ENCODE measurements at places on chromosomes 5 and 9.

- DNase-seq = no peak
Measured at GRCh38 chr9:109313351-109313750, 7.5 kb downstream of the EPB41L4B start.

GRCh38 chr5:60836131-60836530 is 7.9 kb downstream of the ELOVL7 start:
- DNase-seq = no peak

GRCh38 chr5:134554319-134555222 is 29.1 kb downstream of the JADE2 start:
- peak; percentile 43 for DNase-seq

DNA sequence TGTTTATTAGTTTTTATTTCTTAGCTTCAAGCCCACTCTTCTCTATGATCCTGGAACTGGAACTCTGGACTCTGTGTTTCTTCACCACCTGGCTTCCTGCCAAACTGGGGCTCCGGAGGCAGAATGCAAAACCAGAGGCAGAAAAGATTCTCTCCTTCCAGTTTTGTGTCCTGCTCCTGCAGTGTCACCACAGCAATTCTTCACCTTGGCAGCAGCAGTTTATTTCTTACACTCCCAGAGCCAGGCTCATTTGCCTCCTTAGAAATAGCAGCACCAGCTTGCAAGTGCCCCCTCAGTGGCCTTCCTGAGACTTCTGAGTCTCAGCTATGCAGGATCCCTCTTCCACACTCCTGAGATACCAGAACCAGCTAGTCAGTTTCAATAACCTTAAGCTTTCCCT is 26.7 kb upstream of the CAMK4 start:
- no peak for DNase-seq

GRCh38 chr9:76161106-76161505 is 233.1 kb downstream of the RFK start:
- no peak for DNase-seq

DNA sequence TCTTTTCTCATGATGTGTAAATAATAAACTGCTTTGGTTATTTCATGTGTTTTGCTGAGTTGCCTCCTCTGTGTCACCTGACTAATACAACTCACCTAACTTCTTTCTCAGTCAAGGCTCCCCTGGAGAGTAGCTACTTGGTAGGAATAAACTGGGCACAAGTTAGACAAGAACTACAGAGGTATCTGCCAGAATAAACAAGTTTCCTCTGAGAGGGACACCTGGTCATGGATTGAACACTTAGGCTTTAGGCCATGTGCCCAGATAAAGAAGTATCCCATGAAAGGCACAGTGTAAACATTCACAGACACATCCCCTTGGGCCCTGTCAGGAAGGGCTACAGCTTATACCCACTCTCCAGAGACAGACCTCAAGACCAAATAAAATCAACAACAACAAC is 532.5 kb downstream of the KIF4B start:
- no peak for DNase-seq

DNA sequence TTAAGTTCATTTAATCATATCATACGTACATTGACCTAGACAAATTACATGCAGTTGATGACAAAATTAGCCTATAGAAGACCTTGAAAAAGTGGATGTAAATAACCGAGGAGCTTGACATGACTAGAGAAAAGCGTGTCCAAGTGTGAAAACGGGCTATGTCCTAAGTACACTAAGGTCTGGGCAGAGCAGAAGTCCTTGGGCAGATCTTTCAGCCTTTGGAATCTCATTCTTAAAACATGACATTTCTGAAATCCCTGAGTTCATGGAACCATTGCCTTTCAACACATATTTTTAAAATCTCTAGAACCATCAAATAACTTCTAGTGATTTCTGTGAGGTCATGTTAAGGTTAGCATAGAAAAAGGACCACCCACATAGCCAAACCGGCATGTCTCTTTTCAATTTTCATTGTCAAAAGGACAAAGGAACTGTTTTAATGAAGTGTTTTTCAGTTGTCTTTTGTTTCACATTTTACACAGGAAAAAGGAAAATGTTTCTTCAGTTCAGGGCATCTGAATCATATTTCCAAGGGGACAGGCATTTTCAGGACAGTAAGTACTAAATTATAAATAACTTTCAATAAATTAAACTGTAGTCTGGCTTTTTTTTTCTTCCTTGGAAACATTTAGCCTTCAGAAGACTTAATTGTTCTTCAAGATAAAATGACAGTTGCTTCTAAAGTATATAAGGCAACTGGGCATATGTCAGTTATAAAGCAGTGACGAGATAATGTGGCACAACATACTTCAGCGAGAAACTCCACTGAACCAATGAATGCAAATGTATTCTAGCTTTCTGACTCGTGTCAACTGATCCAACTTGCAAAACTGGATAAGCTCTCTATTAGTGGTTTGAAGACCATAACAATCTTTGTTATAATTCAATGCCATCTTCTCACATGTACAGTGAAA is 416.8 kb downstream of the NFIB start:
- DNase-seq = no peak

GRCh38 chr5:148962200-148962550 is 100.7 kb downstream of the SH3TC2 start:
- no peak for DNase-seq

DNA sequence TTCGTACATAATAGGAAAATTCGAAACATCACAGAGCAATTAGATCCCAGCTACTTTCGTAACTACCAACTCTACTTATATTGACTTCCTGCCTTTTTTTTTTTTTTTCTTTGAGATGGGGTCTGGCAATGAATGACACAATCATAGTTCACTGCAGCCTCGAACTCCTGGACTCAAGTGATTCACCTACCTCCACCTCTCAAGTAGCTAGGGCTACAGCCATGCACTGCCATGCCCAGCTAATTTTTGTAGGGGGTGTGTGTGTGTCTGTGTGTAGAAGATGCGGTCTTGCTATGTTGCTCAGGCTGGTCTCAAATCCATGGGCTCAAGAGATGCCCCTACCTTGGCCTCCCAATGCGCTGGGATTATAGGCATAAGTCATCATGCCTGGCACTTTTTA is 5.8 kb upstream of the PAIP2 start:
- DNase-seq = no peak

GRCh38 chr9:121204121-121204520 is 2.5 kb upstream of the RAB14 start:
- DNase-seq = no peak

DNA sequence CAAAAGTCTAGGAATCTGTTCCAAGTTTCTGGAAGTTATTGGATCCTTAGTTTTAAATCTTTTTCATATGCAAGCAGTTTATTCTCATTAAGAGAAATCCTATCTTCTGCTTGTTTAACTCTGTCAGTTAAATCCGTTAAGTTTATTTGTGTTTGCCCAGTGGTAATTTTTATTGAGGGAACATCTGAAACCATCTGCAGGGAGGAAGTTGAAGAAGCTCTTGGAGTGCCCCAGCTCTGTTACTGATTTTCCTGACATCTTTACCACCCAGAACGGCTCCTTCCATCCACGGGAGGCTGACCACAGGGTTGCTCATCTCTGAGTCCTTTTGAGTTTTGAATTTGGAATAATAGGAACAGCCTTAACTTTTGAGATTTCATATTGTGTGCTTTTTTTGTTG is 99.9 kb upstream of the ZNF618 start:
- no peak for DNase-seq

DNA sequence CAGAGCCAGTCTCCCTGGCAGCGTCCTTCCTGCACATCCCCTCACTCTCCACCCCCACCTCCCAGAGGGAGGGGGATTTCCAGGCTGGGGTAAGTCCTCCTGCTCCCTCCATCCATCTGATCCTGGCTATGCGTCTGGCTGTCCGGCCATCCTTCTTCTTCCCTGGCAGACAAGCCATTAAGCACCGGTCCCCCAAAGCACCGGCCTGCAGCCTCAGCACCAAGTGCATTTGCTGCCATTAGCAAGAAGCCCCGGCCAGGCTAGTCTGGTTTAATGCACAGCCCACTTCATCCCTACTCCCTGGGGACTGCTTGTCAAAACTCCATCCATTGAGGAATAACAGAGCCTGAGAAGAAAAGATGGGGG is 208.7 kb upstream of the IER5L start:
- no peak for DNase-seq

DNA sequence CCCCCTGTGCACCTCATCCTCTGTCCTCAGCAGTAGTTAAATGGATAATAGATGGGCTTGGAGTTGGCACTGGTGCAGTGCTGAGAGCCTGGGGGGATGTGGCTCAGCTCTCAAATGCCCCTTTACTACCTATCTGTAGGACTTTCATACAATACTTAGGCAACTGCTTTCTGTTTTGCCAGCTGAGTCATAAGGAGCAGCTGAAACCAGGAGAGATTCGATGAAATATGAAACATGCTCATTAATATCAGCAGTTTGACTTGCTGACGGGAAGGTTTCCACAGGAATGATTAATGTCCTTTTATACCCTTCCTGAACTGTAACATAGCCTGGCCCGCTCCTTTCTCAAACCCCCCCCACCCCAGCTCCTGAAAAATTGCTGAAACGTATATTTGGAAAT is 142.6 kb downstream of the SAXO1 start:
- DNase-seq = peak; percentile 63

DNA sequence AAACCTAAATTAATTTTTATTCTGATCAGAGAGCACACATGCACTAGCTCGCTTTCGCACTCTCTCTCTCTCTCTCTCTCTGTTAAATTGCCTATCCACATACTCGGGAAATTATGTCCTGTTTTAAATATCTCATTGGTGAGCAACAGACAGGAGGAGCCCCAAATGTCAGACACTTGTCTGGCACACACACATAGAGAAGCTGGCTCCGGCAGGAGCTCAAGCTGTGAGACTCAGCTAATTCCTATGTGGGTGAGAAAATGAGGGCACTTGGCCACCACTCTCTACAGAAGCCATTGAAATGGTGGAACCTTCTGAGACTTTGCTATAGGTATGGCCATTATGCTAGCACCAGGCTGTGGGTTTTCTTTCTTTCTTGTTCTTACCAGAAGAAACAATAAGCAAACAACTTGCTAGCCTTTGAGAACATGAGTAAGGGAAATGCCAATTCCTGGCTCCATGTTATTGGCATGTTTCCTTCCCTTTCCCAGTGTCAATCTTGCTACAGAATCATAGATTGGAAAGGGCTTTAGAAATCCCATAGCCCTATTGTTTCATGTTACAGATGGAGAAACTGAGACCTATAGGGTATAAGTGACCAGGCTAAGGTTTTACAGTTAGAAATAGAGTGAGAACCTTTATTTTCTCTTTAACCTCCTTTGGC is 9.0 kb downstream of the RFX3 start:
- no peak for DNase-seq

DNA sequence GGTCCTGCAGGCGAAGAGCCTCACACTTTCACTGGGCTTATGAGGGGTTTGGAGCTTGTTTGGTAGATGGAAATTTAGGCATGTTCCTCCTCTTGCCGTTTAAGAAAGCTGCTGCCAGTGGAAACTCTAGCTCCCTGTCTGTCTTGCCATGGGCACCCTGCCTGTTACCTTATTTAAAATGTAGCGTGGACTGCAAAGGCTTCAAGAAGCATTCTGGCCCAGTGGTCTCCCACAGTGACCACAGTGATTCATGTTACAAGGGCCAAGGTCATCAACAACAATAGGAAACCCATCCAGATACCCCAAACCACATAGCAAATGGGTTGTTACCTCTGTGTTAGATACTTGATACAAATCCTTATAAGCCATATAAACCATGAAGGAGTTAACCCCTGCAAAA is 96.6 kb downstream of the DPYSL3 start:
- DNase-seq = no peak

GRCh38 chr5:133895979-133896845 is 72.2 kb downstream of the C5orf15 start:
- DNase-seq = no peak

DNA sequence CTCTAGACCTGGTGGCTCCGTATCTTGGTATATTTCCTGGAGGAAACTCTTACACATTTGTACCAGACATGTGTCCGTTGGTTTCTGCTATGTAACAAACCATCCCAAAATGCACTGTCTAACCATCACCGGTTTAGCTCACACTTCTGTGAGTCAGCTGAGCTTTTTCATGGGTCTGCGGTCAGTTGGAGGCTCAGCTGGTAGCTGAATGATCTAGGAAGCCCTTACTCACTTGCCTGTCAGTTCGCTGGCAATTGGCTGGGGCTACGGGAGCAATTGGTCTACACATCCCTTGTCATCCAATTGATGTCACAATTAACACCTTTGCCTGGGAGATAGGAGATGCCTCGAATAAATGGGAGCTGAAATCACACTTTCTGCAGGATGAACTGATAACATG is 11.6 kb upstream of the WHRN start:
- no peak for DNase-seq

DNA sequence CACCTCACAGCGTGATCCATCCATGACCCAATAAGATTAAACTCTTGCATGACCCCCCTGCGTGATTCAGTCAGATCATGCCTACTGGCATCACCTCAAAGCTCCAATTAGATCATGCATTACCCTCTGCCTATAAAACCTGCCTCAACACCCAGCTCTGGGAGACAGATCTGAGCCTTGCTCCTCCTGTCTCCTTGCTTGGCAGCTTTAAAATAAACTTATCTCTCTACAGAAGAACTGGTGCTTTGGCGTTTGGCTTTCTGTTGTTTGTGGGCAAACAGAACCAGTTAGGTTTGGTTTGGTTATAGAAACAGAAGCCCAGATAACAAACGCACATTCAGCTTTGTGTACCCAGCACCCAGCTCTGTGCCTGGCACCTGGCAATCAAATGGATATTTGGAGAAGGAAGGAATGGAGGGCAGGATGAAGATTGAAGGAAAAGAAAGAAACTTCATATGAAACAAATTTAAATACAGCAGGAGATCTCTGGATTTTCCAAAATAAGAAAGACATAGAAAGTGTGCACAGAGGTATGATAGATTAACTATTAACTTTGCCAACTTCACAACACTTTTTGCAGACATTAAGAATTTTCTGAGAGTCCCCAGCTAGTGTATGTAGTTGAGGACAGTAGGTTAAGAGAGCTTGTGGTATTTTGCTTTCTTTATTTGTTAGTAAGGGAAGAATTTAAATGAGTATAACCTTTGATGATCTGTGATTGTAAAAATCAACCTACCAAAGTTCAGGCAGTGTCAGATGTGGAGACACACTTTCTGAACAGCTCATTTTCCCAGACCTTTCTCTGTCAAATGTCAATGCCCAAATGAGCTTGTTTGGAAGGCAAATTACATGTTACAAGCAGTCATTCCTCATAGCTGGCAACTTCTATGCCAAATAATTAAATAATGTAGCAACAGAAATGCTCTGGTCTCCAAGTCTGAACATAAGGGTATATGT is 102.1 kb upstream of the ASTN2 start:
- no peak for DNase-seq

DNA sequence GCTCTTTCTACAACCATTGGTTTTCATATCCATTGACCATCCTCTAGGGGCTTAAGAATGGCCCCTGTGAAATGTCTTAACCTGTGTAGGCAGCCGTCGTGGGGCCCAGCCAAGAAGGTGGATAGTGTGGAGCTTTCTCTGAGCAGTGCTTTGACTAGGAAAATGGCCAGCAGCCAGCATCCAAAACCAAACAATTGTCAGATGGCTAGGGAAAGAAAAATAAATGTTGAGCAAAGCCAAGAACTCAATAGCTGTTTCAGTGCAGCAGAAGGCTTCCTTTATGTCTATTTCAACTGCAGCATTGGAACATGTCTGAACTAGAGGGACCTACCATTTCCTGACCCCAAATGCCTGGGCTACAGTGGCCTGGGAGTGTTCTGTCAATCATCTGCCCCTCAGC is 374.9 kb downstream of the TLE4 start:
- DNase-seq = no peak

GRCh38 chr9:87615547-87616148 is 110.3 kb upstream of the CTSL start:
- DNase-seq = no peak

- DNase-seq = no peak
Measured at GRCh38 chr9:37370968-37371563, 51.4 kb upstream of the GRHPR start.

- DNase-seq = no peak
Measured at GRCh38 chr5:77398896-77399295, 93.2 kb downstream of the WDR41 start.

- DNase-seq = no peak
Measured at GRCh38 chr5:124701873-124702425, 44.5 kb downstream of the ZNF608 start.
